ENCODE measurements at places on chromosomes 13 and 19.

DNA sequence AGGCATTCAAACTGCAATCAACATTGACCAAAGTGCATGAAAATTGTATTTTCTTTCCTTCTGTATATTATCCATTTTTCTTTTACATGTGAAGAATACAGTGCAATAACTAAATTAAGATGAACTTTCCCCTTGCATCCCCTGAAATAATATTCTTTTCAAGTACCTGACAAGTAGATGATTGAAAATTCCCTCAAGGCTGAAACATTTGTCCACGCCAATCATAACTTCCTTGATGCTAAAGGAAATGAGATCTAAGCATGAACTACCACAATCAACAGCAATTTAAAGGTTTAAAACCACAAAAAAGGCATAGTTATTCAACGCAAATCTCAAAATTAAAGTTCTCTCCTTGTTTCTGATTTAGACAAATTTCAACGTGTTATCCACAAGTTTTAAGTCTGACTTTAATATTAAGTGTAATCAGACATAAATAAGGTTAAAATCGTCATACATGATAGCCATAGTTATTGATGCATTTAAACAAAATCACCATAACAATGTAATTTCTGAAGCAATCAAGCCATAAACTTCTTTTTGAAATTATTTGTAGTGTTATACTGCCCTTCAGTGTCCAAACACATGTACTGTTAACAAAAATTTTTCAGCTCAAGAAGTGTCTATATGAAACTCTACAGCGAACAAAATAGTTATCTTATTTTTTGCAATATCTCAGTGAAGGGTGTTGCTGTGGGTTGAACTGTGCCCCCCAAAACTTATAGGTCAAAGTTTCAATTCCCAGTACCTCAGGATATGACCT, 169.5 kb downstream of the DCLK1 start:
- DNase-seq = no peak

- no peak for DNase-seq
Observed at GRCh38 chr19:5557691-5558090, 10.1 kb downstream of the TINCR start.

DNA sequence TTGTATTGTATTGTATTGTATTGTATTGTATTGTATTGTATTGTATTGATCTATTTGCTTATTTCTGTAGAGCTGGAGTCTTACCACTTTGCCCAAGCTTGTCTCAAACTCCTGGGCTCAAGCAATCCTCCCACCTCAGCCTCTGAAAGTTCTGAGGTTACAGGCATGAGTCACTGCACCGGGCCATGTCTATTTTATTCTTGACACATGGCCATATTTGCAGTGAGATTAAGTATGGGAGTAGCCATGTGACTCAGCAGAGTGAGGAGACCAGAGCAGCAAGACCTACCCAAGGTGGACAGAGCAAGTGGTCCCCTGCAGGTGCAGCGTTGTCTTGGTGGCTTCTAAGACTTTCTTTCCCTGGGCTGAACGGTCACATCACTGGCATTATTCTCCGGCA, 49.1 kb upstream of the UBAC2 start:
- DNase-seq = no peak

- peak; percentile 92 for DNase-seq
Observed at GRCh38 chr19:35066691-35067563, 25.4 kb downstream of the HPN start.

DNA sequence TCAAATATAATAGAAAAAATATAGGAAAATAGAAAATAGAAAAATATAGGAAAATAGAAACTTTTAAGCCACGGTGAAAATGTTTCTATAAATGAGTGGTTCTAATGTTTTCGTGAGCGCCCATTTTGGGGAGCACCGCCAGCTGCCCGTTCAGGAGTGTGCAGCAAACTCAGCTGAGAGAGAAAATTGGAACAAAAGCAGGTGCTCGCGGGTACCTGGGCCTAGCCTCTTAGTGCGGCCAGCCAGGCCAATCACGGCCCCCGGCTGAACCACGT, 204 bp upstream of the PDX1 start:
- no peak for DNase-seq

All from activated CD4-positive, alpha-beta T cell treated with anti-CD3 and anti-CD28 coated beads, Interleukin-2, amount 50 U/mL, for 1 hour (primary cell).